ENCODE measurements at places on chromosomes 5 and 9.

- DNase-seq: no peak
Observed at GRCh38 chr9:112104901-112105300, 70.2 kb downstream of the SUSD1 start.

- DNase-seq: peak; percentile 48
Observed at GRCh38 chr5:179907556-179908324, at the start of gene TBC1D9B. TBC1D9B (minus strand) TSS chr5:179907897; CDS start chr5:179907821, 76 bp downstream.

GRCh38 chr5:82168294-82168693 is 109.9 kb downstream of the RPS23 start:
- DNase-seq: no peak

DNA sequence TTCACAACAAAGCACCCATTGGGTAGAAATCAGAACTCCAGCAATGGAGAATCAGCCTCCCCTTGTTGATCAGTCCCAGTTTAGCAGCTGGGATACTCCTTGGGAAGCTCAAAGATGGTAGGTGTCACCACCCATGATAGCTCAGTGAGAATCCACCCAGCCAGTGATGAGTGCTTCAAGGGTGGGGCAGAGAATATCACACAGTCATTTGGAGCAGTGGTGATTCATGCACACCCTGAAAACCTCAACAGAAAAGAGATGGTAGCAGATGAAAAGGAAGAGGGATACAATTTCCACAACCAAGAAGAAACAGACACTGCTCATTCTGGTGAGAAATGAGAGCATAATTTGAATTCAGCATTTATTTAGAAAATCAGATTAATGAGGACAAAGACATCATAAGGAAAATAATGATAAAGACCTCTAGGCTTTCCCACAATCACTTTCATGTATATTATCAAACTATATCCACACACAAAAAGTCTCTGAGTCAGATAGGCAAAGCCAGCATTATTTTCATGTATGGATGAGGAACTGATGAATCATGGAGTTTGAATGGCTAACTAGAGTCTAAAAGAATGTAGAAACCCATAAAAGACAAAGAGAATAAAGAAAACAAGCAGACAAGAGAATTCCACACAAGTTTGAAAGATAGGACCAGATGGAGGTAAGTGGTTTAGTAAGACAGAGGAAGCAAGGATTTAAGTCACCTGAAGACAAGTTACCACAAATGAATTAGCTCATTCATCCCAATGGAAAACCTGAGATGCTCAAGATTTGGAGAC is 82.9 kb downstream of the FEM1C start:
- DNase-seq: no peak

Measured in stimulated activated CD8-positive, alpha-beta memory T cell treated with anti-CD3 and anti-CD28 coated beads, Interleukin-2, amount 100 ng/mL, for 1 hour (primary cell).